Foreskin fibroblast (primary cell): ENCODE measurements at places on chromosomes 7 and 10.
A peak's percentile ranks its signal among the peaks of the same experiment; 100 is the strongest.

GRCh38 chr7:47965456-47965855 lies 14.0 kb downstream of the HUS1 start:
- DNase-seq: no peak

GRCh38 chr10:125659071-125659470 lies 23.9 kb downstream of the TEX36 start:
- DNase-seq: no peak

DNA sequence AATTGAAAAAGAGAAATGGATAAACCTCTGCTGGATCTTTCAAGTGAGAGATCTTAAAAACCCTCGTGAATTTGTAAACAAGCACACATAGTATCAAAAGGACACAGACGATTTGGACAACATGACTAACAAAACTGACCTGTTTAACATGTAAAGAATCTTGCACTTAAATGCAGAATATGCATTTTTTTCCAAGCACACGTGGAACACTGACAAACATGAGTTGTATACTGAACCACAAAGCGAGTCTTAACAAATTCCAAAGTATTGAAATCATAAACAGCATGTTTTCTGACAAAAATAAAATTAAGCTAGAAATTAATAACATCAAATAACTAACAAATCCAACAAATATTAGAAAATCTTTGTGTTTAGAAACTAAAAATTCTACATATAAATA lies 65.0 kb upstream of the ZNF746 start:
- DNase-seq: no peak

GRCh38 chr10:79055892-79056291 lies 12.9 kb upstream of the ZMIZ1 start:
- no peak for DNase-seq

DNA sequence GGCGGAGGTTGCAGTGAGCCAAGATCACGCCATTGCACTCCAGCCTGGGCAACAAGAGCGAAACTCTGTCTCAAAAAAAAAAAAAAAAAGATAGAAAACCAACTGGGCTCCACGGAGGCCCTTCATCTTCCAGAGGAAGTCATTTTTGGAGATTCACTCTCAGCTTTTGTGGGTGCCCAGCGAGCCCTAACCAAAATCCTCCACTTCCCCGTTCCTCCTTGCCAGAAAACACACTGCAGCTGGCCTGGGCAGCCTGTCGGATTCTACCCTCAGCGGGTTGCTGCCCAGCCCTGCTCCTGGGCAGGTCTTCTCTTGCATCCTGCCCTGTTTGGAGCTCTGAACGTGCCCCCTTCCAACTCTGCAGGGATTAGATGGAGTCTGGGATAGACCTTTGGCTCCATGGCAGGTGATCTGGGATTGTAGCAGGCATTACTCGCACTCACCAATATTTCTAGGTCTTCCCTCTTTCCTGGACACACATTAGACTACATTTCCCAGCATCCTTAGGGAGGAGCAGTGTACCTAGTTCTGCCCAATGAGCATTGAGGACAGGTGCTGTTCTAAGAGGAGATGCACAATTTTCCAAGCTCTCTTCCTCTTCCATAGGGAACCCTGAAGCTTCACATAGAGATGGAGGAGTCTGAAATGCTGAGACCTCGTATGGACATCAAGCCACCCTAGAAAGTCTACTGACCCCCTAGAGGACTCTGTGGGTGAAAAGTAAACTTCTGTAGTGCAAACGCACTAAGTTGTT lies 4.6 kb downstream of the GRID2IP start:
- no peak for DNase-seq

DNA sequence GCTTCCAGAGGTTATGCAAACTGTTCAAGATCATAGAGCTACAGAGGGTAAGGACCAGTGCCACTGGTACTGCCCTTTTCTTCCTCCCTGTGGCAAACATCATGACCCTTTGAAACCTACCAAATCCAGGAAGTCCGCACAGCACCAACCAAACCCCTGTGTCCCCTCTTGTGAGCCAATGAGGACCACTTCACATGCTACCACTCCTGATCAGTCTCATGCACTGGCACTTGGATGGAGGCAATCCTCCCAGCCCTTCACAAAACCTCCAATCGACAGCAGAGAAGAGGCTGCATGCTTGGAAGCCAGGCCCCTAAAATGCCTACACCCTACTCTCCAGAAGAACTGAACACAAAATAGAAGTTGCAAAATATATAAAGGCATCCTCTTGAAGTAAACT lies 248.0 kb downstream of the TNS3 start:
- DNase-seq: no peak

- DNase-seq: no peak
These were observed 10.6 kb upstream of the TRPV6 start for GRCh38 chr7:142896151-142896550.

GRCh38 chr7:98168181-98168903 lies 42.9 kb upstream of the BHLHA15 start:
- peak; percentile 21 for DNase-seq

- DNase-seq: no peak
These were observed 131.9 kb downstream of the TAX1BP1 start for GRCh38 chr7:27871866-27872265.

- no peak for DNase-seq
These were observed 2.4 kb upstream of the MYO1G start for GRCh38 chr7:44981035-44981706.

DNA sequence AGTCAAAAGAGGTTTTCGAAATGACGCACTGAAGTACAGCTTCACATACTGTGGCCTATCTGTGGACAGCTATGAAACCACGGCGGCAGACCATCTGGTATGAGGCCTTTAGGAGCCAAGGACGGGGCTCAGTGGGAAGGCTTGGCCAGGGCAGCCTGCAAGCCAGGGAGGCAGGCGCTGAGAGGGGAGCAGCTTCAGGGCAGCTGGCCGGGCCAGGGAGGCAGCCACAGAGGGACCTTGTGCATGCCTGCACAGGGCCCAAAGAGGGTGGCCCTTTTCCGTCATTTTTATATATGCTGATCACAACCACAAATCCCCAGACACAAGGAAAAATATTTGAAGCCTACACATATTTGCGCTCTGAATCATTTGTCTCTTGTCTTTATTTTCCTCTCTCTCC lies 13.5 kb downstream of the CALD1 start:
- no peak for DNase-seq

GRCh38 chr10:132774902-132775863 lies 10.8 kb downstream of the NKX6-2 start:
- no peak for DNase-seq

- DNase-seq: no peak
These were observed 820.0 kb downstream of the XPNPEP1 start for GRCh38 chr10:109103278-109103677.

DNA sequence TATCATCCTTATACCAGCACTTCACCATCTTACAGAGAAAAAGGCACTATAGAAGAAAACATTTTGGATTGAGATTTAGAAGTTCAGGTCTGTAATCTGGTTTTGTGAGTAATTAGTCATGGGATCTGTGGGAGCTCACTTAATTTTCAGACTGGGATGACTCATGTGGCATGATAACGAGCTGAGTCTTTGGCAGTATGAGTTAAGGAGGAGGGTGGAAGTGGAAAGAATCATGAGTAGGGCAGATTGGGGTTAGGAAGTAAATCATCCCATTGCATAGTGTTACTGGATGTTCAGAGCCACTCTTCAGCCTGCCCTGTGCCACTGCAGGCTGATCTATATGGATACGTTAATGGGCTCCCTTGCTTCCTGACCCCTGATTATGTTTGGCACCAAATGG lies 64.9 kb downstream of the ZNF92 start:
- peak; percentile 57 for DNase-seq

GRCh38 chr10:112052166-112052565 lies 131.4 kb downstream of the GPAM start:
- no peak for DNase-seq

GRCh38 chr10:92735938-92736337 lies 46.2 kb downstream of the HHEX start:
- no peak for DNase-seq

DNA sequence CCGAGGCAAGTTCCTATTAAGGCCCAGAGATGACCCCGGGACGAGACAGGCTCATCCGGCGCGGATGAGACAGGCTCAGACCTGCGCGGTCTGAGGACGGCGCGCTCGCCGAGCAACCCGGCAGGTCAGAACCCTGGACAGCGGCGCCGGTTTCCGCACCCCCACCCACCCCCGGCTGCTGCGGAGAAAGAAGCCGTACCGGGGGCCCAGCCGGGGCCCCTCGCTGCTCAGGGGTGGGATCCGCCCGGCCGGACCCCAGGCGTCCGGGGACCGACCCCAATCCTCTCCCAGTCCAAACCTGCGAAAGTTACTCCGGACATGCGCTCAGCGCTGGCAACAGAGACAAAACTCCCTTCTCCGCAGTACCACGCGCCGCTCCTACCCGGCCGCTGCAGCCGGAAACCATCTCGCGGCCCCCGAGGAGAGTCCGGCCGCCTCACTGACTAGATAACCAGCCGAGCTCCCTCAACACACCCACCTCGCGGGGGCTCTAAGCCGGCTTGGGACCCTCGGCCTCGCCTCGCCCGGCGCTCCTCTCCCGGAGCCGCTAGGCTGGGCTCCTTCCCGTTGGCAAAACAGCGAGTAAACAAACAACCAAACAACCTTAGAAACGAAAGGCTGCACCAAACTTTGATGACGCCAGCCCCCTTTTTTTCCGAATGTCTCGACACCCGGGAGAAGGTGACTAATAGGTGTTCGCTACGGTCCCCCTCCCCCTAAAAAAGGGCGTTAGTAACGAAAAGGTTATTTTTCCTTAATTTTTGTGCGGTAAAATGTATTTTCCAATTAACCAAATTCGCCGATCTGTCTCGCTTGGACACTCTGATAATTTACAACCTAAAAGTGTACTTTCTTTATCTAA lies 2.3 kb upstream of the DRGX start:
- peak; percentile 27 for DNase-seq

GRCh38 chr7:16688249-16688648 lies 42.3 kb downstream of the BZW2 start:
- peak; percentile 33 for DNase-seq

DNA sequence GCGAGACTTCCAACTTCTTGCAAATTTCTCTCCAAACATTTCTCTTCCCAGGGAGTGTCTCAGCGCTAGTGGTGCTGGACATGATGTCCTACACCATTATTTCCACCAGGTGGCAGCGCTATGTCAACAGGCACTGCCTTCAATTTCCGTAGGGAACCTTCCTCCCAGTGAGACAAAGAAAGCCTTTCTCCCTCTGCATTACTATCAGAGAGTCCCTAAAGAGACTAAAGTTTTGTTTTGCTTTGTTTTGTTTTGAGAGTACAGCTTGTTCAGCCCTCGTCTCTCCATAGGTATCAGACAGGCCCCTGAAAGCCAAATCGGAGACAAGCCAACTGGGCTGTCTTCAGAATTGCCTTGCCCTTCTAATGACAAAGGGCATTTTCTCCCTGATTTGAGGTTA lies 44.2 kb upstream of the GGCT start:
- peak; percentile 86 for DNase-seq

- peak; percentile 68 for DNase-seq
These were observed 62.6 kb downstream of the EXOC4 start for GRCh38 chr7:133315332-133316040.

- no peak for DNase-seq
These were observed 8.2 kb upstream of the PHYH start for GRCh38 chr10:13308096-13308495.

GRCh38 chr7:47453093-47454061 lies 128.5 kb downstream of the TNS3 start:
- peak; percentile 99 for DNase-seq

DNA sequence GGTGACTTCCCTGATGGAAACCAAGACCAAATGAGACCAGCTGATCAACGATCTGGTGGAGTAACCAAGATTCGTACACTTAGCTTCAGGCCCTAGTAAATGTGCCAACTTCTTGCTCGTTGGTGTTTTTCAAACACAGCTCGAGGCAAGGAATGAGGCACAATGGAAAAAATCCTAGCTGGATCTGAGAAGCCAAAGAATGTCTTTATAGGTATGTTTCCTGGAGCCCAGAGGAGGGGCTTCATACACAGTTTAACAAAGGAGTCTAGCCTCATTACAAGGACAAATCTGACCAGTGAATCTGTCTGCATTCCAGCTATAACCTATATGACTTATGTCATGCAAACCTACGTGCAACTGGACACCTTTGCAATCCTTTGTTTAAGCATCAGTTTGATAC lies 3.7 kb downstream of the COL17A1 start:
- no peak for DNase-seq
